ENCODE measurements at places on chromosomes 12 and 14.

DNA sequence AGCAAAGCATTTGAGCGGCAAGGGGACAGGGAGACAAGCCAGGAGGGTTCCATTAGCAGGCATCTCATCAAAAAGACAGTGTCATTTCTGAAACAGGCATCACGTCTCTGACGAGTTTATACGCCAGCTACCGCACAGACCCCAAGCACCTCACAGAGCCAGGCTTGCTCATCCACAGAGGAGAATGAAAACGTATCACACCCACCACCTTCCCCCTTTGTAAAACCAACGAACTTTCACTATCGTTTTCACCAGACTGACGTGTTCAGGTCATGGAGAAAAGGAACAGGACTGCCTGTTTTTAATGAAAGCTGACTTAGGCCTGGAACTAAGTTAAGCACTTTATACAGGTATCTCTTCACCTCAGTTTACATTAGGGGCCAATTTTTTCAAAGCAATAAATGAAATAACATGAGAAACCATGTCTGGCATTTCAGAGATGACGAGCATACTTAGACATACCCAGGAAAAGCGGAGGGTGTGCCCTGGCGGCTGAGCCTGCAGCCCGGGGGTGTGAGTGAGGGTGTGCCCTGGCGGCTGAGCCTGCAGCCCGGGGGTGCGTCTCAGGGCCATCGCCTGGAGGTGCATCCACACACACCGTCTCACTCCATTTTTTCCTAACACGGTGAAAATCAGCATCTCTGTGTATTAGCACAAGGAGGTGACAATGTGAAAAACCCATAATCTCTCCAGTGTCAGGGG, 41.9 kb downstream of the STX2 start:
- DNase-seq = no peak

GRCh38 chr12:126384026-126384564, 1318.9 kb downstream of the AACS start:
- DNase-seq = no peak

GRCh38 chr12:44367916-44368315, 508.2 kb downstream of the NELL2 start:
- DNase-seq = no peak

DNA sequence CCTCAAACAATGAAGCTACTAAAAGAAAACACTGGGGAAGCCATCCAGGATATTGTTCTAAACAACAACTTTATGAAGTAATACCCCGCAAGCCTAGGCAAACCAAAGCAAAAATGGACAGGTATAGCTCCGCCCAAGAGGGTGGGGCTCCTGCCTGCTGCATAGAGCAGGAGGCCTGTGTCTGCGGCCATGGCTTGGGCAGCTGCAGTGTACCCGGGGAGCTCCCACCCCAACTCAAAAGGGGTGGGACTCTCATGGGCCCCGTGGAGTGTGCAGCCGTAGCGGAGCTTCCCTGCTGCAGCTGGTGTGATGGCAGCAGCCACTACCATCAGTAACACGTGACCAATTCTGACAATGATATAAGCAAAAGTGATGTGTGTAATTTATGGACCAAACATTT, 264.2 kb upstream of the KITLG start:
- no peak for DNase-seq

- DNase-seq = no peak
These were observed 11.3 kb upstream of the FOXG1 start for GRCh38 chr14:28755198-28755815.

- no peak for DNase-seq
These were observed 242.2 kb downstream of the SPTSSA start for GRCh38 chr14:34219661-34220377.

DNA sequence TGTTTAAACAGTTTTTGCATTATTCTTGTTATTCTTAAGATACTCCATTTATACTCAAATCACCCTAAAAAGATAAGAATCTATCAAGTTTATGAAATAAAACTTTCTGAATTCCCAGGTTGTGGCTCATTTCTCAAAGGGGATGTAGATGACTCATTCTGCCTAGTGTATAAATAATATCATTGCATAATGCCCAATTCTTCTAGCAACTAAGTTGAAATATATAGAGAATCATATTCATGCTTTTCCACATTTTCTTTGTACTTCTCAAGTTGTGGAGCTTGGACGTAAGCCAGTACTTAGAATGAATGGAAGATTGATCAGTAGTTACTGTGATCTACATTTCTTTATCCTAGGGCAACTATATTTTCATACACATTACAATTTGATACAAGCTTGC, 201.1 kb downstream of the PPFIA2 start:
- DNase-seq = no peak

Measured in hematopoietic multipotent progenitor cell treated with erythropoietin and hydrocortisone succinate and interleukin-3 and kit ligand, for 6 days (in vitro differentiated cells).